ENCODE measurements at places on chromosomes 2 and 18.
A peak's percentile ranks its signal among the peaks of the same experiment; 100 is the strongest.

DNA sequence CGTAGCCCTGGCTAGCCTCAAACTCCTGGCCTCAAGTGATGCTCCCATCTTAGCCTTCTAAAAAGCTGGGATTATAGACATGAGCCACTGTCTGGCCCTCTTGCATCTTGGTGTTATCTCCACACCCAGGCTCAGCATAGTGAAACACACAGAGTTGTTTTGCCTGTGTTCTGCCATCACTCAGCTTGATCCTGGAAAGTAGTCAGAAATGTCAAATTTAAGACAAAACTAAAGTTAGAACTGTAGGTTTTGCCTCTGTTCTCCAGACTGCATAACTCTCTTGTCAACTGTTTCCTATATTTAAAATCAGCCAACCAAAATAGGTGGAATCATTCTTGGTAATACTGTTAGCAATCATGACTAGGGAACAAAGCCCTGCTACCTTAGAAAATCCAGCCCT, 72.1 kb upstream of the GULP1 start:
- DNase-seq: no peak

GRCh38 chr18:74994502-74995418, 214.2 kb downstream of the PTGR3 start:
- DNase-seq: peak; percentile 73

GRCh38 chr2:44107086-44107740, 61.5 kb upstream of the PPM1B start:
- DNase-seq: no peak

- peak; percentile 63 for DNase-seq
These were observed 54.3 kb upstream of the RMDN2 start for GRCh38 chr2:37870829-37871228.

- no peak for DNase-seq
These were observed 103.7 kb downstream of the USP34 start for GRCh38 chr2:61367177-61367576.

- no peak for DNase-seq
These were observed 367.7 kb downstream of the DPP10 start for GRCh38 chr2:114810092-114810491.

- DNase-seq: no peak
These were observed 148.4 kb downstream of the HDAC4 start for GRCh38 chr2:239252393-239252792.

GRCh38 chr2:161972232-161972631, 101.8 kb downstream of the DPP4 start:
- no peak for DNase-seq

DNA sequence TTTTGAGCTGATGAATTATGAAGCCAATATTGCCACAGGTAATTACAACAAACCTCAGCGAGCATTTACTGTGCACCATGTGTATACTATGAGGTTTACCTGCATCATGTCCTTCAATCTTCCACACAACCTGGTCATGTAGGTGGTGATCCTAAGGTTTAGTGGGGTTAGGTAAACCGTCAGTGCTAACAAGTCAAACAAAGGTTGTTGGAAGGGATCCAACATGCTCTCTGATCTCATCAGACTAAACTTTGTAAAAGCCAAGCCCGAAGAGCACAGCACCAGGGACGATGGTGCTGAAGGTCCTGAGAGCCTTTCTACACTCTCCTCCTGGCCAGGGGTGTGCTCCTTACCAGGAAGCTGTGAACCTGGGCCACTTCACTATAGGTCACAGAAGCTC, 29.4 kb downstream of the SH3YL1 start:
- DNase-seq: no peak

DNA sequence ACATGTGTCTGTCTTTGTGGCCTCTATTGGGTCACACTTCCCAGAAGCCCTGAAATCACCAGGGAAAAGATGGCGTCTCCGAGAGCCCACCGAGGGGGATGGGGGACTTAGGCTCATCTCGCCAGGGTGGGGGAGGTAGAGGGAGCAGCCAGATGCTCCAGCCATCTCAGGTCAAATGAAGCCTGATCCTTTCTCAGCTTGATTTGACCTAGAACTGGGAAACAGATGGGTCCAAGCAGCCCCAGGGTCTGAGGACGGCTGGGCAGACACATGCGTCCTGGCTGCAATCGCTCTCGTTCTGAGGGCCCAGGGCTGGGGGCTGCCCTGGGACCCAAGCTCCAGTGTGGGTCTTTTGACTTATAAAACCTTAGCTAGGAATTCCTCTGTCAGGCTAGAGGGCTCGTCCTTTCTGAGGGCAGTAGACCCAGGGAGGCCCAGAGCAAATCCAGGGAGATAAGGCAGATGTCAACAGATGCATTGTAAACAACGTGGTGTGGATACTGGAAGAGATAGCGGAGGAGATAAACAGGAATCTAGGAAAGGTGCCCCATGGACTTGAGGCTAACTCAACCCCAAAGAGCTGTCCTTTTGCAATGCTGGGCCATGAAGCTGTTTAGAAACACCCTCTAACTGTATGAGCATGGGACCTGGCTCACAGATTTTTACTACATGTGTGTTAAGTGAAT, 127.7 kb downstream of the MYCN start:
- DNase-seq: no peak

DNA sequence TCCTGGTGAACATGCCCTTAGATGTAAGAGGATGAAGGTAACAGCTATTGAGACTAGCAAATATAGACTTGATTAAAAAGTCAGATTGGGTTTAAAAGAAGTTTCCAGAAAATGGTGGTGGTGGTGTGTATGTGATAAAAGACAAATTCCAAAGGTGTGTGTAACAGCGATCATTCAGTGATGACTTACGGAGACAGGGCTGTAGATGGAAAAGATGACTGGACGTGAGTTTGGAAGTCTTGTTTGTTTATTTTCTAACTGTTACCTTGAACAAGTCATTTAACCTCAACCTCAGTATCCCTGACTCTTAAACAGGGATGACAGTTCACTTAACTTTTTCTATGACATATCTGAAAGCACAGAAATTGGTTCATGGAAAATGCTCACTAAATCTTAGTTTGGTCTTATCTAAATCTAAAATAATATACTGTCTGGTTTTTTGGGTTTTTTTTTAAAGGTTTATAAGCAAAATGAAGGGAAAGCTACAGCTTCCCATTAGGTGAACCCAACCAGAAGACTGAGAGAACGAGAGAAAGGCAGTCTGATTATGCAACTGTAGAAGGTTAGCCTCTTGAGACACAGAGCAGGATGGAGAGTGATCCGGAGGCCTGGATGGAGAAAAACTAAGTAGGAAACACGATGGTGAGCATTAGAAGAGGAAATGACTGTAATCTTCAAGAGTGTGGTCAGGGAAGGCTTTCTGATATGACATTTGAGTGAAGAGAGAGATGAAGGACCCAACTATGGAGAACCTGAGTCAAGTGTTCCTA, 71.9 kb downstream of the TCF4 start:
- peak; percentile 61 for DNase-seq

DNA sequence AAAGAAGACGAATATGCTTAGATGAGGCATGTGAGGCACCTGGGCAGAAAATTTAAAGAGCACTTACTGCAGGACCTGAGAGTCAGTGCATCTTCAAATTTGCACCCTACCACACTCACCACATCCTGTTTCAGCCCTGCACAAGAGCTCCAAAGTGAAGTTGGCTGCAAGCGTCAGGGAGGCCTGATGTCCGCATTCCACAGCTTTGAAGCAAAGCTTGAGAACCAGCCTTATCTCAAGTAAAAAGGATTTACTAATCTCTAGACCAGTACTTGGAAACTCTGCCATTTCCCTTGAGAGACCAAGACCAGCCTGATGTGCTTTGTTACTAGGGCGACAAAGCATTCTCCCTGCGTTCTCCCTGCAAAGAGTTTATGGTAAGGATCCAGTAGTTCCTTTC, 3.4 kb upstream of the ASNSD1 start:
- peak; percentile 31 for DNase-seq

DNA sequence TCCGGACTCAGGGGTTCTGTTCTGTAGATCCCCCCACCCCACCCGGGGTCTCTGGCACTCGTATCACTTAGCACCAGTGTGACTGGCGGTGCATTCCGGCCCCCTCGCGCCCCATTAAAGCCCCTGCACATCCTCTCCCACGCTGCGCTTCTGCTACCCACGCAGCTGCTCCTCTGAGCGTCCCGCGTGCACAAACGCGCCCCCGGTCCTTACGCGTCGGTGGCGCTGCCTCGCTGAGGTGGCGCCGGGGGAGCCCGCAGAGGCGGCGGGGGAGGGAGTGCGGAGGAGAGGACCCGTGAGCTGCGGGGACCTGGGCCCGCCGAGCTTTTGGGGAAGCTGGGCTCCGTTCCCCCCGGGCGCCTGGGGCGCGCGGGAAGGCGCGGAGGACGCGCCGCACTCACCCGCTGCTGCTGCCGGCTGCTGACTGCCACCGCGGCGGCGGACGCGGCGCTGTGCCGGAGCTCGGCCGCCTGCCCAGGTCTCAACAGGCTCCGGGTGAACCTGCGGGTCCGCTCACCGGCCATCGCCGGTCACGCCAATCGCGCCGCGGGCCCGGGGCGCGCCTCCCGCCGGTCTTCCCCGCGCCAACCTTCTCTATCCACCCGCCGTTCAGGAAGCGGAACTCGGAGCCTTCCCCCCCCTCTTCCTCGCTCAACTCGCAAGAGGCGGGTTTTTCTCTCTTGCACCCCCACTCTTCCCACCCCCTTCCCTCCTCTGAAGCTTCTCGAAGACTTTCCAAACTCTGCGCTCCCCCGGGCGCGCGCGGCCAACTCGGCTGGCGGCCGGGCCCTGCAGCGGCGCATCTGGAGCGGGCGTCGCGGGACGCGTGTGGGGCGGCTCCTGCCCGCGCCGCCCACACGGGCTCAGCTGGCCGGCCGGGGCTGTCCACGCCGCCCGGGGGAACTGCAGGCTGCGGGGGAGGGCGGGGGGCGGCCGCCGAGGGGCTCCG, at the start of gene DOCK10:
DOCK10 (minus strand) TSS at position 618 of the 949 bp plus-strand sequence; CDS start at position 524, 94 bp downstream.
- DNase-seq: peak; percentile 72

GRCh38 chr2:216624251-216624650, 9.0 kb upstream of the IGFBP2 start:
- DNase-seq: no peak

DNA sequence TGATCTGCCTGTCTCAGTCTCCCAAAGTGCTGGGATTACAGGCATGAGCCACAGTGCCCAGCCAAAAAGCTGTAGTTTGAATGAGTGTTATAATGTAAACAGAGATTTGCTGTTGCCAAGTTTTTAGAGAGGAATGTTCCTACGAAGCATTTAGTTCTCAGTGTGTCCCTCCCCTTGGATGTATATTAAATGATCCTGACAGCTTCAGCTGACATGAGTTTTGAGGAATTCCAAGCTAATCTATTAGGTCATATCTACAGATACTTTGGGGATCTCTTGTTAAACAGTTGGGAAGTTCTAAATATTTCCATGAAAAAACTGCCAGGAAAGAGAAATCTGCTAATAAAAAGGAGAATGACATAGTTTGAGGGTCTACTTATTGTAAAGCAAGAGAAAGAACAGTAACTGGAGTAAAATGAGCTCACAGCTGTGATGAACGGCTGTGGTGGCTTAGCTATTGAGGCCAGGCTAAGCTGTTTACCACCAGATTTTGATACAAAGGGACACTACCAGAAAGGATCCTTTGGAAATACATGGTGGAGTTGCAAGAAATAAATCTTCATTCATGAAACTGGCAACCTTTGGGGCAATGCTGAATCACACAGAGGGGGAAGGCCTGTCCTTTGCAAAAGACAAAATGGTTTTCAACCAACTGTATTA, 2.6 kb upstream of the STON1 start:
- peak; percentile 82 for DNase-seq
